CD8-positive, alpha-beta T cell (primary cell): ENCODE measurements at places on chromosomes 2 and 18.

- DNase-seq = no peak
These were observed 154.7 kb downstream of the DYSF start for GRCh38 chr2:71608034-71608433.

- DNase-seq = no peak
These were observed 211.3 kb upstream of the APCDD1 start for GRCh38 chr18:10242936-10243680.

- DNase-seq = no peak
These were observed 41.4 kb upstream of the CYBRD1 start for GRCh38 chr2:171480908-171481307.

- DNase-seq = no peak
These were observed 27.3 kb downstream of the RNF144A start for GRCh38 chr2:6944555-6944954.

GRCh38 chr18:73777356-73778031, 370.1 kb downstream of the FBXO15 start:
- no peak for DNase-seq

DNA sequence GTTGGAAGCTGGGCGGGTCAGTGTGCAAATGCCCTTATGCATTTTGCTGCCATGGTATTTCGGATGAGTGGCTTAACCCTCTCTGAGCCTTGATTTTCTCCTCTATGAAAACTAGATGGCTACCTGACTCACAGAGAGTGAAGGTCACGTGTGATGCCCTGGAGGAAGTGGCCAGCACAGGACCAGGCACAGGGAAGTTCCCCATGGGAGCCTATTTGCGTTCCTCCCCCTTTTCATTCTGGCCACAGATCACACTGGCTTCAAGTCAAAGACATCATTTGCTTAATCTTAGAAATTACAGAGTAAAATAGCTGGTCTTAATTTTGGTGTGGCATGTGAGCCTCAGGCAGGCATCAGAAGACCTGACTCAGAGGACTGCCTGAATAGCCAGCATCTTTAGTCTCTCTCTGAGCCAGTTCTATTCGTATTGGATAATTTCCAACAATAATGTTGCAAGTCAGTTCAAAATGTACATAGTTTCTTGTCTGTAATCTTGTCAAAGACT, 57.6 kb upstream of the CD302 start:
- DNase-seq = peak; percentile 5

GRCh38 chr2:134459706-134460406, 206.0 kb downstream of the MGAT5 start:
- DNase-seq = no peak

DNA sequence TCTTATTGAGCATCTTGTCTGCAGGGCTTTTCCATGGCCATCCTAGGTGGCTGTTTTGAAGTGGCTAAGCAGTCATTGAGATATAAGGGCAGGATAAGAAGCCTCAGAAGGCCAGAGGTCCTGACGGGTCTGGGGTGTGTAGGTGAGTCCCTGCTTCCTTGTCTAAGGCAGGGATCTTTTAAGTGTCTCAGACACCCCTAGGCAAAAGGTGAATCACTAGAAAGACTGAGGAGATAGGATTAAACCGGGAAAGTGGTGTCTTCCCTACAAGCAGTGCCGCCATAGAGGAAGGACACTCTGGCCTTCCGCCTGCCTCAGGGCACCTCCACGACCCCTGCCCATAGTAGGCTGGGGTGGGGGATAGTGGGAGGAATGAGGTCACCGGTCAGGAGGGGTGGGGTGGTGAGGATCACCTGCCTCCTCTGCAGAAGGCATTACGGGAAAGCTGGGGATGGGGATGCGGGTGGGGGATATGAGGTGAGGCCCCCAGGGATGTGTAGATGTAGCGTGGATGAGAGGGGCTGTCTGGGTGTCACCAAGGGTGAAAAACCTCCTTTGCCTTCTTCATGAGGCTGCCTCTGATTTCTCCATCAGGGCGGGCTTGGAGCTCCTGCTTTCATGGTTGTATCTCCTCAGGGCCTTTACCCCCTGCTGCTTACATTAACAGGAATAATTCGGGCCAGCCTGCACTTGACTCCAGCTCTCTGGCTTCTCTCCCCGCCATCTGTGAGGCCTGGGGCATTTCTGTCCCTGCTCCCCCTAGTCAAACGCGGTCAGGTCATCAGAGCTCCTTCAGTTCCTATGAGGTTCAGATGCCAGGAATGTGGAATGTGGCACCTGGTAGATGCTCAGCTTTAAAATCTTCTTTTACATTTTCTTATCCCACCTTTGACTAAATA, 244.0 kb downstream of the DYSF start:
- DNase-seq = no peak

GRCh38 chr2:158644139-158644538, 151.0 kb upstream of the DAPL1 start:
- DNase-seq = no peak

- no peak for DNase-seq
These were observed 264.7 kb downstream of the TNS1 start for GRCh38 chr2:217738061-217738460.

DNA sequence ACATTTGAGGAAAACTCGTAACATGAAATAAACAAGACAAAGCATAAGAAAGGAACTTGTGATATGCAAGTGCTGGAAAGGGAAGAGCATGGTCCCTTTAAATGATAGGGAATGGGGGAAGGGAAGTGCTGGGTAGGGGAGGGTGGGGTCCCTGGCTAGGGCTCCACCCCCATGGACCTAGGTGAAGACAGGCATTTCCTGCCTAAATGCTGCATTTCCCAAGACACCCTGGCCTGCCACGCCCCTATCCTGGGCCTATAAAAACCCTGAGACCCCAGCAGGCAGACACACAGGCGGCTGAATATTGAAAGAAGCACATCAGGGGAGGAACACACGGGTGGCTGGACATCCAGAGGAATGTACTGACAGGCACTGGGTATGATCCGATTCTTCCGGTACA, 499.9 kb downstream of the ZEB2 start:
- DNase-seq = no peak

DNA sequence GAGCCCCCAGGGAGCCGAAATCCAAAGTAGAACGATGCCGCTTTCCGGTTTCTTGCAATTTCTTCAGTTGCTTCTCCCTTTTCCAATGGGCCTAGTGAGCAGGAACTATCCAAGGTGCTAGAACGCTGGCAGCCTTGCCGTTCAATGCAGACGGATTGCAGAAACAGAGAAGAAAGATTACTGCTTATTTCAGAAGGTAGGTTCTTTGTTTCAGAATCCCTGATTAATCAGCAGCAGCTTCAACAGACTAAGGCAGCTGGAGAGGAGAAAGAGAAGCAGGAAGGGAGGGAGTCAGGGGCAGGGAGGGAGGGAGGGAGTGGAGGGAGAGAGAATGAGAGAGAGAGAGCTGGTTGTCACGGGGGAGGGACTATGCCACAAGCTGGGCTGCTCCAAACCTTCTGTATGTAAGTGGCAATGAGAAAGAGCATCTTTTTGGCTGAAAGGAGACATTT, 576 bp downstream of the NYAP2 start:
- no peak for DNase-seq

DNA sequence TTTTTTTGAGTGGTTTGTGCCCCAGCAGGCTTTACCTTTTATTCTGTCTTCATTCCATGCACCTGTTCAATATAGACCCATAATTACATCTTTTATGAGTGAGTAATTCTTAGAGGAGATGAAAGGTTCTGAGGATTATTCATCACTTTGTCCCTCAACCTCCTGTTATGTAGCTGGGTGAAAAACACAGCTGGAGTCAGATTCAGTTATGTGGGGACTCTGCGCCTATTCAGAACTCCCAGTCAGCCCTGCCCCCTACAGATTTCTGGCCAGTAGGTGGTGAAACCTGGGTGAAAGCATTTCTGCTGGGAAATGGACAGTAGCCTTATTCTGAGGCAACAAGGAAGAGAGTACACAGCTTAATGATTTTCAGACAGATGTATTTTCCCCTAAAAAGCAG, 107.8 kb downstream of the MGAT5 start:
- no peak for DNase-seq

DNA sequence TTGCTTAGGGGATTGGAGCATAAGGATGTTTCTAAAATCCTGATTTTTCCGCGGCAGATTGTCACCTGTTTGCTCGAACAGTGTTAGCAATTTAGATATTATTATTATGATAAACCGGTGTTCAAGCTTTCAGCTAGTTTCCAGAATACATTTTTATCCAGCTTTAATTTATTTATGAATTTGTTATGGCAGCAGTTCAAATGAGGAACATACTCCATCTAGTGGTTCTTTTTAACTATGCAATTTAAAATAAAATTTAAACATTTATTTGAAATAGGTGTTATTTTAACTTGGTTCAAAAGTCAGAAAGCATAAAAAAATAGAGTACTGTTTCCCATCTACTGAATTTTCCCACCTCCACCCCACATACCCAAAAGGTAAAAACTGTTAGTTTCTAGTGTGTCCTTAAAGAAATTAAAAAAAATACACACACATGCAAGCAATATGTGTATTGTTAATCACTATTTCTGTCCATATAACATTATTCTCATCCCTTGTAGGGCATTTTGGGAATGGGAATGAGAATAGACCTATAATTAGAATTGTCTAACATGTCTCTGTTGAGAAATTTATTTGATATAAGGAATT, 23.2 kb downstream of the ACOXL start:
- DNase-seq = no peak
